ENCODE measurements at places on chromosomes 12 and 14.

- DNase-seq, result peak; percentile 60
These were observed 1.2 kb upstream of the WSB2 start for GRCh38 chr12:118061873-118062843.

DNA sequence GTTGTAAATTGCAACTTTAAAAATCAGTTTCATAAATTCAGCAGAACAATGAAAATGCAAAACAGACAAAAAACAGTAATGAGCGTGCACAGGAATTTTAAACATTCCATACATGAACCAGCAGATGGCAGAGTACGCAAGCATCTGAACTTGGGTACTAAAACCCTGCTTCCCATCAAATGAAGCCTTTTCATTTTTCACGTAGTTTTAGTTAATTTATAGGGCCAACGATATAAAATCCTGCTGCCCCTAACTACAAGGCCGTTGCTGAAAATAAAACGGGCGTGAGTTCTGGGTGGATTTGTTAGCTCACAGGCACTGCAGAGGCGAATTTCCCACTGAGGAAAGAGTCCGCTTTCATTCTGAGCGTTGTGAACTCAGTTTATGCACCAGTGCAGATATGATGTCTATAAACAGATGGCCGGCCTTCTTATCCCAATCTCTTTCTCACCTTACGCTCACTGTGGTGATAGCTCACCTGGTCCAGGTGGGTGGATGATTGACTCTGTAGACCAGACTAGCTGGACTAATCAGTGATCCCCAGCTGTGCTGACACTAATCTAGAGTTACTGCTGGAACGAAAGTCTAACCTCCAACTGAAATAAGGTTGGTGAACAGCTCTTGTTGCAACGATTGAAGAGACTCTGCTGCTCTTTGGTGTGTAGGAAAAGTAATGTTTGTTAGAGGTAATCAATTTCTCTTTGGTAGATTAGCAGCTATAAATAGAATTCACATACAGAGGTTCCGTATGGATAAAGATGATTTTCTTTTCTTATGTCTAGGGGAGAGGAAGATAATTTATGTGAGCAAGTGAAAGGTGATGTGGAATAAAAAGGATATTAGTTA lies 89.2 kb downstream of the PDZRN4 start:
- DNase-seq, result peak; percentile 63

DNA sequence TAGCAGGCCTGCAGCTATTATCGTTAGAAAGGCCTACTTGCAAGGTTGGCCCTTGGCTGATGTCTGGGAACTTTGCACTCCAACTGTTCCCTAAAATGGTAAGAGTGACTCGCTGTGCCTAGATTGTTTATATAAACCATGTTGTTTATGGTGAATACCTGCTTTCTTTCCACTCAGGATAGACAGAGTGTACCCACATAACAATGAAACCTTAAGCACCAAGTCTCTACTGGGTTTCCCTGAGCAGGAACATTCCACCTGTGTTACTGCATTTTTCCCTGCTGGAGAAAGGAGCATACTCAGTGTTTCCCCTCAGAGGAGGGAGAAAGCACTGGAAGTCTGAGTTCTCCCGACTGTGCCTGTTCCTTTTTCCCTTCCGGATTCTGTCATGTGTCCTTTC lies 32.8 kb downstream of the ERP29 start:
- DNase-seq, result no peak

GRCh38 chr12:12715459-12716150 lies 1.6 kb upstream of the CDKN1B start:
- peak; percentile 13 for DNase-seq

GRCh38 chr14:51457843-51458562 lies 193.7 kb upstream of the FRMD6 start:
- DNase-seq, result no peak

DNA sequence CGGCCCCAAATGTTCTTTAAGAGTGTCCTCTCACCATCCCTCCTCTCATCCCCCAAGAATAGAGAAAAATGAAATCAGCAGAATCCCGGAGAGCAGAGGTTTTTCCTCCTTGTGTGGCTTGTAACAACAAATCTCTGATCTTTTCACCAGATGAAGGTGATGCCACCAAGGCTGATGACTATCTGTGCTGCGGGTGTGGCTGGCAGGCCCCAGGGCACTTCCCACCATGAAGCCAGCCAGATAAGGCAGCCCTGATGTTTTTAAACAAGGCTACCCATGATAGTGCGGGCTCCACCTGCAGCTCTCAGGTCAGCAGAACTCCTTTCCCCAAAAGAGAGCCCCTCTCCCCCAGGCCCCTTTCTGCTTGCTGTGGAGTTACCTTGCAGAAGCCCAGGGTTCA lies 58.0 kb upstream of the PARP11 start:
- DNase-seq, result no peak

DNA sequence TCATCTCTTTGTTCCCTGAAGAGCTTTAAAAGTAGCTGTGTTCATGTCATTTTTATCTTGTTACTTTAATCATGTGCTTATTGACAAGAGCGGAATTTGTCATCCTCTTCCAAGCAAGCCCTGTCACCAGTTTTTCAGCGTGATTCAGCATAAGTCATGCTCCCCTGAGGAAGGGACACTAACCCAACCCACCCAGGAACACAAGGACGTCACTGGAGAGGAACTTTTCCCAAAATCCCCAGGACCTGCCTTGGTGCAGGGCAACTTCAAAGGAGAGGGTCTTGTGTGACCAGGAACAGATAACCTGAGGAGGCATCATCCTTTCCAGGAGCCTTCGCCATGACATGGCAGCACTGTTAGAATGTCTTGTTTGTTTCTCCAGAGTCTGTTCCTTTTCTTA lies 107.1 kb upstream of the DIO3 start:
- DNase-seq, result no peak

Data from Kasumi-1 (cell line).